Muscle of leg (tissue), 16 donors: ENCODE measurements at places on chromosomes 7 and 10.
A peak's percentile ranks its signal among the peaks of the same experiment; 100 is the strongest.

DNA sequence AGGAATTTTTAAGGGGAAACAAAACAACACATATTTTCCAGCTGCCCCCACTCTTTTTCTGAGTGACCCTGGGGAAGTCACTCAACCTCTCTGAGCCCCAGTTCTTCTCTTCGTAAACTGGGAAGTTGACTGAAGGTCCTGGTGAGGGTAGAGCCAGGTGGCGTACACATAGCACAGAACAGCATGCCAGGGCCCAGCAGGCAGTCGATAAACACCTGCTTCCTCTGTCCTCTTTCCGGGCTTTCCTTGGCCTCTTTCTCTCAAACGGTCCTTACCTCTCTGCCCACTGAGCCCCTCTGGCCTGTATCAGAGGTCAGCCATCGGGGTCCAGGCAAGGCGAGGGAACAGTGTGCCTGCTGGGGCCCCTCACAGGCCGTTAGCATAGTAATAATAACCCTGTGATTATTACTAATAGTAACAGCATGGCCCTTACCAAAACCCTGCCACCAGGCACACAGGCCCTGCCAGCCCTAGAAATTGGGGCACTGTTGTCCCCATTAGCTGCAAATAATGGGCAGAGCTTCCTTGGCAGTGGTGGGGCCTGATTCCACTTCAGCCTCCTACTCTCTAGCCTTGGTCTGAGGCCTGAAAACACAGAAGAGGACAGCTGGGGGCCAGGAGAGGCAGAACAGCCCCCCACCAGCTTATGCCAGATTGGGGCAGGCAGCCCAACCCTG, 37.3 kb upstream of the SLC29A3 start:
- no peak overlapping the region for H3K27ac ChIP-seq
- peaks cover 20% of the 10 kb centered on the region for H3K4me1 ChIP-seq
- H3K4me3 ChIP-seq, result no peak overlapping the region
- peaks cover 4% of the 10 kb centered on the region for H3K27me3 ChIP-seq
- DNase-seq, result no peak

DNA sequence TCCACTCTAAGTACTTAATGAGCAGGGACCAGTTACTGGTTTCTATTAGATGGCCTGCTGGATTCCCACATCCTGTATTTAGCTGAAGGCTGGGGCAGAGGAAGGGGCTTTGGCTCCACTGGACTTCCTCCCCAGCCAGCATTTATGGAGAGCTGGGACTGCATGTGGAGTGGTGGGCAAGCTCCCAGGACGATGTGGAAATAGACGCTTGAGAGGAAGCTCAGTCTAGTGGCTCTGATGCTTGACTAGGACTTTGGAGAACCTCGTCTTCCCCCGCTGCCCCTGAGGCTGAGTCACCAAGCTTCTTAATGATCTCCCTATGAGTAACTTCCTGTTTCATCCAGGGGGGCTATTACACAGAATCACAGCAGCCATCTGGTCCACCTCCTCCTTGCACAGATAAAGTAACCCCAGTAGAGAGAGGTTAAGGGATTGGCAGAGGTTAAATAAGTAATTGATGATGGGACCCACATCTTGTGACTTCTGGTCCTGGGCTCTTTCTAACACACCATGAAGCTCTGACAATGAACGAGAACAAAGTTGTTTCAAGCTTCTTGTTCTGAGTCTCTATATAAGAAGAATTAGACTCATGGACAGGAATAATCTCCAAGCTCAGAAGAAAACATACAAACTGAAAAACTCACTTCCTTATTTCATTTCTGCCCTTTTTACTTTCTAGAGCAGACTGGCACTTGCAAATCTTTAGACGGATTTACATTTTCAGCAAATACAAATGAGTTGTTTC, 126.2 kb downstream of the PRPF18 start:
- peak; percentile 75 for DNase-seq
- H3K27ac ChIP-seq, result peak overlapping the region; percentile 50
- peaks cover 6% of the 10 kb centered on the region for H3K36me3 ChIP-seq
- peaks cover 51% of the 10 kb centered on the region for H3K4me1 ChIP-seq

DNA sequence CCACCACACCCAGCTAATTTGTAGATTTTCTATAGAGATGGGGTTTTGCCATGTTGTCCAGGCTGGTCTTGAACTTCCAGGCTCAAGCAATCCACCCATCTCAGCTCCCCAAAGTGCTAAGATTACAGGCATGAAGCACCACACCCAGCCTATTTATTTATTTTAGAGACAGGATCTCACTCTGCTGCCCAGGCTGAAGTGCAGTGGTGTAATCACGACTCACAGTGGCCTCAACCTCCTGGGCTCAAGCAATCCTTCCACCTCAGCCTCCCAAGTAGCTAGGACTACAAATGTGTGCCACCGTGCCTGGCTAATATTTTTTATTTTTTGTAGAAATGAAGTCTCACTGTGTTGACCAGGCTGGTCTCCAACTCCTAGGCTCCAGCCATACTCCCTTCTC, 6.9 kb upstream of the FRAT2 start:
- H3K4me3 ChIP-seq, result no peak overlapping the region
- H3K36me3 ChIP-seq, result no peaks in the 10 kb centered on the region
- peaks cover 12% of the 10 kb centered on the region for H3K27me3 ChIP-seq
- H3K4me1 ChIP-seq, result peaks cover 2% of the 10 kb centered on the region
- DNase-seq, result no peak

- no peak overlapping the region for H3K27ac ChIP-seq
- no peaks in the 10 kb centered on the region for H3K27me3 ChIP-seq
- H3K36me3 ChIP-seq, result no peaks in the 10 kb centered on the region
Measured at GRCh38 chr7:14839307-14839706, 63.2 kb downstream of the DGKB start.

GRCh38 chr7:30046127-30046770, 18.0 kb downstream of the PLEKHA8 start:
- H3K36me3 ChIP-seq, result peaks cover 26% of the 10 kb centered on the region
- H3K4me3 ChIP-seq, result no peak overlapping the region
- DNase-seq, result no peak
- no peak overlapping the region for H3K27ac ChIP-seq
- no peaks in the 10 kb centered on the region for H3K4me1 ChIP-seq
- no peaks in the 10 kb centered on the region for H3K27me3 ChIP-seq

DNA sequence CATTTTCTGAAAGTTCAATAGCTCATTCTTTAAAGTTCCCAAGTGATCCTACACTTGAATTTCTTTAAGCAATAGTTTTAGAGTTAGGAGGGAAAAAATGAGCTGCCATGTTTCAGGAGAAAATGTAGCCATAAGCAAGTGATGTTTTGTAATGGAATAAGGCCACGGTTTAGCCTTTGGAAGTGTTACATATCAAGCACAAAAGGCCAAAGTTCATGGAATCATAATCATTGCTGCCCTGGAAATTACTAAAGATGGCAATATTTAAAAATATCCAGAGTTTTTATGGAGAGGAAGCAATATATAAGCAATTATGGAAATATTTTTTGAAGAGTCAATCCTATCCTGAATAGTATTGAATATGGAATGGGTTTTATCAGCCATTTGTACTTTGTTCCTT, 68.4 kb downstream of the ETV1 start:
- H3K4me1 ChIP-seq, result peaks cover 2% of the 10 kb centered on the region
- no peaks in the 10 kb centered on the region for H3K27me3 ChIP-seq
- no peak overlapping the region for H3K4me3 ChIP-seq
- H3K36me3 ChIP-seq, result peaks cover 2% of the 10 kb centered on the region
- no peak for DNase-seq

DNA sequence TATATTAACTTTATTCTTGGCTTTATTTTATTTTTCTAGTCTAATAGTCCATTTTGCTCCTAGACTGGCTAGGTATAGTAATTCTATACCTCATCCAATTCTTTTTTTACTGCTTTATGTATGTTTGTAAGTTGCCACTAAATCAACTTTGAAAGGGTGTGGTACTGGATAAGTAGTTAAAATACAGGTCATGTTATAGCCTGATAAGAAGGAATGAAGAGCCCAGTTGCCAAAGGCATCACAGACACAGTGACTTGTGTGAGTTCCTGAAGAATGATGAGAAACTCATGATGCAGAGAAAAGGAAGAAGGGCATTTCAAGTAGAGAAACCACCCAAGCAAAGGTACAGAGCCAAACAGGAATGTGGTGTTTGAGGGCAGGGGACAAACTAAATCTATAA, 27.3 kb downstream of the NAPEPLD start:
- H3K36me3 ChIP-seq, result peaks cover 33% of the 10 kb centered on the region
- H3K27ac ChIP-seq, result no peak overlapping the region
- no peaks in the 10 kb centered on the region for H3K27me3 ChIP-seq
- no peaks in the 10 kb centered on the region for H3K4me1 ChIP-seq
- H3K4me3 ChIP-seq, result no peak overlapping the region
- DNase-seq, result no peak

DNA sequence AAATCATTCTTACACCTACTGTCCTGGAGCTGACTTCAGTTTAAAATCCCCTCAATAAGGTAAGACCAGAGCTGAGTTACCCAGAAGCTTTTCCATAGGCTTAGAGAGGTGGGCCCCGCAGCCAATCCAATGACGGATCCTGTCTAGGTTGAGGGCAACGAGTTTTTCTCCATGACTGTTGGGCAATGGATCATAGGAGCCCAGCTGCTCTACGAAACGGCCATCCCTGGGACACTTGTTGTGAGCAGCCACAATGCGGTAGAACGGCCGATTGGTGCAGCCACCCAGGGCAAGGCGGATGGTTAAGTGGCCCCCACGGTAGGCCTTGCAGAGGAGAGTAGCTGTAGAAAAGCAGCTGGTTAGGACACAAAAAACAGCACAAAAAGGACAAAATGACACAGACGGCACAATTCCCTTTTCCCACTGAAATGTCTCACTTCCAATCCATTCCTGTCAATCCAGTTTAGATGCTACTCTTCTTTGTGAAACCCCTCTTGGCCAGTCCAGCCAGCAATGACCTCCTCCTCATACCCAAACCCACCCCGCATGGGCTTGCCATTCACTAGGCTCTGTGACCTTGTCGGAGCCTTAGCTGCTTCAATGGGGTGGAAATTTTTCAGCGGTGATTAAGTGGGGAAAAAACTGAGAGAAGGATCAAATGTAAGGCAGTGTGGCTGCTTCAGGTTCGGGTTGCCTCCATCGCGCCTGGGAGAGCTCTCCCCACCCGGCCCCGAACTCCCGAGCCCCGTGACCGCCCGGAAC, 580 bp downstream of the MRPS16 start:
- DNase-seq, result no peak
- peak overlapping the region; percentile 89 for H3K27ac ChIP-seq
- H3K4me1 ChIP-seq, result peaks cover 16% of the 10 kb centered on the region
- H3K36me3 ChIP-seq, result peaks cover 26% of the 10 kb centered on the region

- H3K27me3 ChIP-seq, result no peaks in the 10 kb centered on the region
- H3K36me3 ChIP-seq, result no peaks in the 10 kb centered on the region
- H3K4me3 ChIP-seq, result no peak overlapping the region
- H3K4me1 ChIP-seq, result no peaks in the 10 kb centered on the region
- no peak overlapping the region for H3K27ac ChIP-seq
Measured at GRCh38 chr10:9762966-9763656, 1254.6 kb upstream of the CELF2 start.

- no peaks in the 10 kb centered on the region for H3K36me3 ChIP-seq
- no peaks in the 10 kb centered on the region for H3K27me3 ChIP-seq
- H3K4me3 ChIP-seq, result no peak overlapping the region
- no peaks in the 10 kb centered on the region for H3K4me1 ChIP-seq
- no peak overlapping the region for H3K27ac ChIP-seq
Measured at GRCh38 chr10:110429301-110429700, 68.4 kb upstream of the DUSP5 start.

GRCh38 chr10:10800961-10801360, 216.7 kb upstream of the CELF2 start:
- H3K36me3 ChIP-seq, result no peaks in the 10 kb centered on the region
- no peak overlapping the region for H3K4me3 ChIP-seq
- peak; percentile 82 for DNase-seq
- H3K27me3 ChIP-seq, result no peaks in the 10 kb centered on the region
- peak overlapping the region; percentile 79 for H3K27ac ChIP-seq

GRCh38 chr7:69204943-69205342, 393.3 kb upstream of the AUTS2 start:
- peaks cover 3% of the 10 kb centered on the region for H3K4me1 ChIP-seq
- peak; percentile 39 for DNase-seq
- no peaks in the 10 kb centered on the region for H3K36me3 ChIP-seq
- H3K27me3 ChIP-seq, result no peaks in the 10 kb centered on the region
- peak overlapping the region; percentile 13 for H3K27ac ChIP-seq
- no peak overlapping the region for H3K4me3 ChIP-seq

DNA sequence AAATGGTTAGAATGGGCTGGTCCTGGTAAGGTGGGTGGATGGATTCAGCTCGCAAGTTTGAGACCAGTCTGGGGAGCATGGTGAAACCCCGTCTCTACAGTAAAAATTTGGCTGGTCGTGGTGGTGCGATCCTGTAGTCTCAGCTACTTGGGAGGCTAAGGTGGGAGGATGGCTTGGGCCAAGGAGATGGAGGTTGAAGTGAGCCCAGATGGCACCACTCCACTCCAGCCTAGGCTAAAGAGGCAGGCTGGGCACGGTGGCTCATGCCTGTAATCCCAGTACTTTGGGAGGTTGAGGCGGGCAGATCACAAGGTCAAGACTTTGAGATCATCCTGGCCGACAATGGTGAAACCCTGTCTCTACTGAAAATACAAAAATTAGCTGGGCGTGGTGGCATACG, 15.3 kb downstream of the IFT22 start:
- DNase-seq, result no peak
- H3K4me3 ChIP-seq, result no peak overlapping the region
- peaks cover 12% of the 10 kb centered on the region for H3K4me1 ChIP-seq

DNA sequence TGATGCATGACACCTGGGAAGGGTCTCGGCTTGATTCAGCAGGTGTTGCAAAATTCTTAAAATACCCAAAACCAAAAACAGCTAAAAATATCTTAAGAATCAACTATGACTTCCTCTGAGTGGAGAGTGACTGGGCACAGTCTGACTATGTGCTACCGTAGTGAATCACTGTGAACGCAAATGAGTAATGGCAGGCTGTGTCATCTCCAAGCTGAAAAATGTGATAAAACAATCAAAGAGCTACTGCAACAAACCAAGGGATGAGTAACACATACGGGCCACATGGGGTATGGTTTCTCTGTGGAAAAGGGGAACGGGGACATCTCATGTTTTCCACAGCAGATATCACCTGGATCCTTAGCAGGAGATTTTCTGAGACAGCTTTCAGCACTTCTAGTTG, 127.5 kb downstream of the ABCA13 start:
- H3K27ac ChIP-seq, result no peak overlapping the region
- H3K36me3 ChIP-seq, result no peaks in the 10 kb centered on the region
- H3K27me3 ChIP-seq, result no peaks in the 10 kb centered on the region
- no peaks in the 10 kb centered on the region for H3K4me1 ChIP-seq

- no peaks in the 10 kb centered on the region for H3K4me1 ChIP-seq
- DNase-seq, result peak; percentile 4
- H3K27ac ChIP-seq, result no peak overlapping the region
- no peaks in the 10 kb centered on the region for H3K36me3 ChIP-seq
- no peak overlapping the region for H3K4me3 ChIP-seq
- no peaks in the 10 kb centered on the region for H3K27me3 ChIP-seq
Measured at GRCh38 chr7:142581341-142581740, 167.9 kb upstream of the PRSS1 start.

DNA sequence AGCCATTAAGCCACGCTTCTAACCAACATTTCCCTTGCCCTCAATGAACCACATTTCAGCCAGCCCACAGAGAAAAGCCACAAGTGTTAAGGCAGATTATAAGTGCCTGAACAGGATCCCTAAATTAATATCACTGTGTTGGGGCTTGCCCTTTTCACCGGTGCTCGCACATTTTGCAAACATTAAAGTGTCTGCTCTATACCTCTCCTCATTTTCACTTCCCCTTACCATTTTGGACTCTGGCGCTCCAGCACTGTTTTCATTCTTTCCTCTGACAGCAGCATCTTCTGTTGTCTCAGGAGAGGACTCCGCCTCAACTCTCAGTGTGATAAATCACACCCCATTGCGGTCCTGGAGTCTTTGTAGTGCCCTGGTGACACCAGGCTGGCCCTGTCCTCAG, 274.2 kb downstream of the BAMBI start:
- DNase-seq, result no peak
- no peak overlapping the region for H3K27ac ChIP-seq

- H3K4me1 ChIP-seq, result peaks cover 40% of the 10 kb centered on the region
- no peak for DNase-seq
- peak overlapping the region; percentile 53 for H3K27ac ChIP-seq
- peak overlapping the region; percentile 96 for H3K4me3 ChIP-seq
- H3K36me3 ChIP-seq, result peaks cover 54% of the 10 kb centered on the region
- no peaks in the 10 kb centered on the region for H3K27me3 ChIP-seq
Measured at GRCh38 chr7:5528815-5529442, 105.3 kb upstream of the TNRC18 start.
